ENCODE measurements at places on chromosomes 5 and 9.

GRCh38 chr9:129037767-129038098 is 1.3 kb downstream of the MIGA2 start:
- no peak for DNase-seq

DNA sequence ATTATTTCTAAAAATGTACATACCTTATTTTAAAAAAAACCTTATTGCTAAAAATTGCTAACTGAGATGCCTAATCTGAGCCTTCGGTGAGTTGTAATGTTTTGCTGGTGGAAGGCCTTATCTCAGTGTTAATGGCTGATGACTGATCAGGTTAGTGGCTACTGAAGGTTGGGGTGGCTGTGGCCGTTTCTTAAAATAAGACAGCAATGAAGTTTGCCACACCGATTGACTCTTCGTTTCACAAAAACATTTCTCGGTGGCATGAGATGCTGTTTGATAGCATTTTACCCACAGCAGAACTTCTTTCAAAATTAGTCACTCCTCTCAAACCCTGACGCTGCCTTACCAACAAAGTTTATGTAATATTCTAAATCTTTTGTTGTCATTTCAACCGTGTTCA is 14.7 kb downstream of the CENPK start:
- DNase-seq: no peak

- no peak for DNase-seq
Observed at GRCh38 chr5:156379206-156379605, 52.2 kb downstream of the SGCD start.

DNA sequence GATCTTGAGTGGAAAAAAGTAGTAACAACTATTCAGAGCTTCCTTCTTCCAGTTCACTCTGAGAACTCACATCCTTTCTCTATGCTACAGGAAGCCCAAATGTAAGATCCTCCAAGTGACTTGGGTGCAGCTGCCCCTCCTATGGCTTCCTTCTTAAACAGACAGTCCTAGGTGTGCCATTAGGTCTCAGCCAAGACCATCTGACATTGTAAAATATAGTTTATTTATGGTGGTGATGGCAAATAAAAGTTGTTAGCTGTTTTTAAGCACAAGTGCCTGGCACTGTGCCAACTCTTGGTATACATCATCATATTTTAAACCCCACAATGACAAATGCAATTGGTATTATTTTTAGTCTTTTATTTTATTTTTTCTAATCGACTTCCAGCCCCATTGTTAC is 58.1 kb downstream of the TMEM252 start:
- no peak for DNase-seq

- no peak for DNase-seq
Observed at GRCh38 chr9:134306636-134307600, 19.3 kb upstream of the RXRA start.

DNA sequence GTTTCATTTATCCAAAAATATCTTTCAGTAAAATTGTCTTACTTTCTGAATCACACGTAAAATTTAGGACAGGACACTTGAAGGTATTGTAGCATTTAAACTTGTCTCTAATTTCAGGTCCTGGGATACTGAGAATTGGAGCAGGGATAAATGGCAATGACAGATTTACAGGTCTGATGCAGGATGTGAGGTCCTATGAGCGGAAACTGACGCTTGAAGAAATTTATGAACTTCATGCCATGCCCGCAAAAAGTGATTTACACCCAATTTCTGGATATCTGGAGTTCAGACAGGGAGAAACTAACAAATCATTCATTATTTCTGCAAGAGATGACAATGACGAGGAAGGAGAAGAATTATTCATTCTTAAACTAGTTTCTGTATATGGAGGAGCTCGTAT is 99.2 kb downstream of the ADGRV1 start:
- DNase-seq: no peak

- DNase-seq: no peak
Observed at GRCh38 chr9:14522627-14523379, 170.4 kb downstream of the ZDHHC21 start.

GRCh38 chr5:132063090-132063911 is 2.8 kb downstream of the IL3 start:
- DNase-seq: peak; percentile 80

DNA sequence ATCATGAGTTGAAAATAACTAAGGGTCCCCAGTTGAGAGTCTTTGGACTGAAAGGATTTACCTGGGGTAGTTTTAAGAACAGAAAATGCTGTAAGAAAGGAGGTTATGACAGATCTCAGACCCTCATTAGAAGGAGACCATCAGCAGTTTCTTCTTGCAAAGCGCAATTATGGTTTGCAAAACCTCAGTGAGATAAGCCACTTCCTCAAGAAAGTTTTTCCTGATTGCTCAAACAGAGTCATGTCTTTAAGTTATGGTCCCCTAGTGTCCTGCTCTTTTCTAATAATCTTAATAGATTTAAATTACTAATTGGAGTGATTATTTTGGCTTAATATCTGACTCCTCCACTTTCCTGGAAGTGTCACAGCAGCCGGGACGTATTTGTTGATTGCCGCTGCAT is 293.2 kb upstream of the KLF4 start:
- no peak for DNase-seq

DNA sequence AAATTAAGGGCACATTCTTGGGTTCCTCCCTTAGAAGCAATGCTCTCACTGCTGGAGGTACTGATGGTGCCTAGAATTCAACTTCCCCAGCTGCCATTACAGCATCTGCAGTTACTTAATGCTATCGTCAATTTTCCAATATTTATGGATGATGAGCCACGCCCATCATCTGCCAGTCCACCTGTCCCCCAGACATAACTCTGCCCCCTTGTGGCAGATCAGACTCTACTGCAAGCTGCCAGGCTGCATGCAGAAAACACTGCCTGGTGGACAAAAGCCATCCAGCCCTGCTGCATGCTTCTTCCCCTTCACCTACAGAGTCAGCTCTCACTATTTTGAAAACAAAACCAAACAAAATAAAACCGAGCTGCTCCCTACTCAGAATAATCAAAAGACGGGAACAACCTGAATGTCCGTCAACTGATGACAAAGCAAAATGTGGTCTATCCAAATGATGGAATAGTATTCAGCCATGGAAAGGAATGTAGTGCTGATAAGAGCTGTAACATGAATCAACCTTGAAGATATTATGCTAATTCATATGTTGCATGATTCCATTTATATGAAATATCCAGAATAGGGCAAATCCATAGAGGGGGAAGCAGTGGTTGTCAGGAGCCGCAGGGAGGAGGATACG is 66.4 kb downstream of the RETREG1 start:
- no peak for DNase-seq

DNA sequence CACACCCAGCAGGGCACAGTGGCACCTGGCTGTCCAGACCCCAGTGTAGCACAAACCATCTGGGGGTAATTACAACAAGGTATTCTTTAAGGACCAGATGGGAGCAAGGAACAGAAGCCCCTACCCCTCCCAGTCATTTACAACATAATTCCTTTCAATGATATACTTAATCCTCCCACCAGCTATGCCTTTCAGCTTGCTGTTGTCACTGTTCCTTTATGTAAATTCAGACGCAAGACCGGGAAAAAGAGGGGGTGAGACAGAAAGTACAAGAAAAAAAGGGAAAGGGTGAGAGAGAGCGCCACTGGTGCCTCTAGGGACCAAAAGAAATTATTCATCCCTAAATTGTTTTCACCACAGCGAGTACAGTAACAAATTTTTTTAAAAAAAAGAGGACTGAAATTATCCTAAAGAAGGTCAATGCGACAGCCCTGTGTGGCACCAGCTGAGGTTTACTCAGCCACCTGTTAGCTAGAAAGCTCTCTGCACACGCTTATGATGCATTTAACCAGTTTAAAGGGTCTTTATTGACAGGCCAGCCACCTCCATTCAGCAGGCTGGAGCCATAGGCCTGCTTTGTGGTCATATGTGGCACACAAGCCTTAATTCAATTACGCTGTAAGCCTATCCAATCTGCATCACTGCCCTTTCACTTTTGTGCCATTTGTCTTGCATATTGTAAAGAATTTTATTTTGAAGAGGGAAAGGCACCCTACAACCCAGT is 210.2 kb upstream of the ISL1 start:
- DNase-seq: no peak

DNA sequence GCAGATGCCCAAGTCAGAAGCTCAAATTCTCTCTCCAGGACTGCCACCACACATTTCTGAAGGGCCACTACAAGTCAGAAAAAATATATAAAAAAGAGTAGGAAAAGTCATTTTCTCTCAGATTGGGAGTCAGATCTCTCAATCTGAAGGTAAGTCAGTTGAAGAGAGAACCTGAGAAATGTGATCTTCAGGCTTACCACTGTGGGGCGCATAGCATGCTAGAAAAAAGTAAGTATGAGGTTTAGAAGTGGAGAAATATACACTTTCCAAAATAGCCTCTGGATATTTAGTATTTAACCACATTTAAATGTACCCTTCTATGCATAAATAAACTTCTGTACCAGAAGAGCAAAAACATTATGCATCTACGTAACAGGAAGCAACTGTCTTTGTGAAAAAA is 800.7 kb upstream of the CTNND2 start:
- no peak for DNase-seq

DNA sequence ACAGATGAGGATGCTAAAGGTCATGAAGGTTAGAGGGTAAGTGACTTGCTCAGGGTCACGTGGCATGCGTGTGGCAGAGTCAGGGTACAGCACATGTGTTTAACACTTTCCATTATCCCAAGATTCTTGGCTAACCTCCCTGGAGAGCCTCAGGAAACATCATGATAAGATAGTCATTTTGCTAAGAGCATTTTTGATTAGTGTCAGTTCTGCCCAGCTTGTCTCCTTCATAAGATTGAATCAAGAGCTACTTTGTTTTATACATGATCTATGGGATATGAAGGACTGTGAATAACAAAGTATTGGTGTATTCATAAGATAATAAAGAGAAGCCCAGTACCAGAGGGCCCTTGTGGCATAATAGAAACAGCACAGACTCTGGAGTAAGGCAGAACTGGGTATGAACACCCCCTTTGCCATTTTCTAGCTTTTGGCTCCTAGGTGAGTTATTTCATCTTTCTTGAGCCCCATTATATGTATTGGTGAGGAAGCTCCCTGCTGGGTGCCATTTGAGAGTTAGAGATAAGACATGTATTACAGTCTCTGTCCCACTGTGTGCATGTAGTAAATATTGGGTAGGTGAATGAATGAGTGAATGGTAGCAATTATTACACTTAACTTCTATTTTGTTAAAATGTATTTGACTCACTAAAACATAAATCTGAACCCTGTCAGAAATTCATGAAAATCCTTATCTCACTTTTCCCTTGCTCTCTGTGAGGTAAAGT is 16.1 kb downstream of the PTPDC1 start:
- DNase-seq: no peak

DNA sequence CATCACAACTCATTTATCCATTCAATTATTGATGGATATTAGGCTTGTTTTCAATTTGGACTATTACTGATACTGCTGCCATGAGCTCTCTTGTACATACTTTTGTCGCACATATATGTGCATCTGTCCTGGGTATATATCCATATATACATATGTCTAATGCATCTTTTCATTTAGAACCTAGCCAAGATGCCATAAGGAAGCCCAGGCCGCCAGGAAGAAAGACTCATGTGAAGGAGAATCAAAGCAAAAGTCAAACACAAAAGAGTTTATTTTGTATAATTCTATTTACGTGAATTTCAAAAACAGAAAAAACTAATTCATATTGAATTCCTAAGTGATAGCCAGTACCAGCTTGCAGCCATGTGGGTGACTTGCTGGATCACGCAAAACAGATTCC is 79.0 kb downstream of the ADAMTS12 start:
- no peak for DNase-seq

- DNase-seq: no peak
Observed at GRCh38 chr9:12351293-12352044, 341.7 kb upstream of the TYRP1 start.

- DNase-seq: no peak
Observed at GRCh38 chr5:80128141-80128540, 93.0 kb downstream of the THBS4 start.

DNA sequence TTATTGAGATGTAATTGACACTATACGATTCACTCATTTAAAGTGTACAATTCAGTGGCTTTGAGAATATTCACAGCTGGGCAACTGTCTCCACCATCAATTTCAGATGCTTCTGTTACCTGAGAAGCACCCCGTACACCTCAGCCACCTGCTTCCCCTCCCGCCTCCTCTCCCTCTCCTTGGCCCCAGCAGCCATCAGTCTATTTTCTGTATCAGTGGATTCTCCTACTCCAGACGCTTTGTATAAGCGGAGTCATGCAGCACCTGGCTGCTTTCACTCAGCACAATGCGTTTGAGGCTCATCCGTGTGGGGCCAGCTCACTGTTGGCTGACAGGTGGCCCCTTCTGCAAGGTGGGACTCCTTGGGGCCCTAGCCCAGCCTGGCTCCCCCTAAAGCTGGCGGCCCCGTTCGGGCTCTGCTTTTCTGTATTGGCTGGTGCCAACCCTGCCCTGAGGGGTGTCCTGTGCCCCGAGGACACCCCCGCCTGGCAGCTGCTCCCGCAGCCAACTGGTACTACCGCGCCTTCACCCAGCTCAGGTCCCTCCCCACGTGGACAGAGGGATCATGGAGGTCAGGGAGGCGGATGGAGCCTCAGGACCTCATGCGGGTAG is 124.4 kb upstream of the COL5A1 start:
- DNase-seq: no peak

- no peak for DNase-seq
Observed at GRCh38 chr5:54234304-54234933, 76.0 kb downstream of the ARL15 start.

GRCh38 chr5:77390795-77391194 is 101.3 kb downstream of the WDR41 start:
- DNase-seq: no peak

- no peak for DNase-seq
Observed at GRCh38 chr9:90808890-90809685, 7.5 kb downstream of the SYK start.

GRCh38 chr9:71048280-71048679 is 73.1 kb downstream of the TRPM3 start:
- no peak for DNase-seq

DNA sequence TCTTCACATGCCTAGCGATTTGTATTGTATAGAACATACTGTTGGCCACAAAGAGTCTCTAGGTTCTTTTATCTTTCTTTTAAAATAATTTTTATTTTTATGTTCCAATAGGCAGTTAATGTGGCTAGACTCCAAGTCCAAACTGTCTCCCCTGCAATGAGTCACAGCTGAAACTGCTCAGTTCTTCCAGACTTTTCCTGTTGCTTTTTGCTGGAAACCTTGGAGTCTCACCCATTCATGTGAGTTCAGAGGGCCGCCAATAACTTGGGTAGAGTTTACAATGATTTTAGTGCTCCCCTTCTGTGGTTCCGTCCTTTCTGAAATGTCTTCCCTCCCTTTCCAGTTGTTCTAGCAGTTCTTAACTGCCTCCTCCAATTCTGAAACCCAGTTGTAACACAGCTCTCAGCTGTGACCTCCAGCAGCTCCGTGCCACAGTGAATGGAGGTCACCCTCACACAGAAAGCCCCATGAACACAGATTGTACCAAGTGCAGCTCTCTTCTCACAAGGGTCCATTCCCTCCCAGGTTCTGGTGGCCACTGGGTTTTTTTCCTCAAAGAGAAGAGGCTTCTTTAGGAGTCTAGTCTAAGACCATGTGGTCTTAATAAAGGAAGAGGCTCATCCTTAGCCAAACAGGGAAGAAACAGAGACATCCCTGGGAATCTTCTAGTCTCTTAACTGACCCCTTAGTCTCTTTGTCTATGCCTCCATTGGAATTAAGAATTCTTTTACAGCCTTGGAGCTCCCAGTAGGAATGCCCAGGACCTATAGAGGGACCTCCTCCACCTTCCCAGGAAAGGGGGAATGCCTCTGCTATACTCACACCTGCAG is 198.5 kb downstream of the SPOCK1 start:
- DNase-seq: no peak
